Bronchial epithelial cell (primary cell): ENCODE measurements at places on chromosomes 2 and 18. TPM values are rescaled to one million over a fixed set of nuclear protein-coding genes. Genes with fewer than 3 reads are reported as not detected.

MYO3B gene
- total RNA-seq: under 0.01 and 0.77 TPM in 2 replicates

CD8B gene
- total RNA-seq: not detected in 2 replicates

SLC19A3 gene
- not detected in 2 replicates for total RNA-seq

DHX57 gene
- 10.5 and 14.6 TPM in 2 replicates for total RNA-seq

MYO7B gene
- total RNA-seq: not detected in 2 replicates

SLC8A1 gene
- 3.7 and 4.6 TPM in 2 replicates for total RNA-seq

MROH2A gene
- total RNA-seq: not detected in 2 replicates

HOXD13 gene
- total RNA-seq: not detected in 2 replicates

ADGRF3 gene
- not detected in 2 replicates for total RNA-seq

UGT1A6 gene
- total RNA-seq: 12.9 and 43.0 TPM in 2 replicates

TWIST2 gene
- total RNA-seq: 4.6 and 7.4 TPM in 2 replicates

SLC40A1 gene
- total RNA-seq: 1.0 and 1.1 TPM in 2 replicates

SMYD1 gene
- not detected in 2 replicates for total RNA-seq

CPO gene
- 0.13 TPM in 1 of 2 replicates, not detected in the other for total RNA-seq

SFTPB gene
- total RNA-seq: not detected in 2 replicates

LRP1B gene
- total RNA-seq: under 0.01 TPM in 1 of 2 replicates, not detected in the other

TM4SF20 gene
- total RNA-seq: not detected in 2 replicates

DUSP2 gene
- total RNA-seq: 1.8 and 5.3 TPM in 2 replicates

DTYMK gene
- total RNA-seq: 10.6 and 21.1 TPM in 2 replicates

REEP1 gene
- total RNA-seq: under 0.01 TPM in 1 of 2 replicates, not detected in the other

TMEM37 gene
- total RNA-seq: 0.26 TPM in 1 of 2 replicates, not detected in the other

TMEM150A gene
- total RNA-seq: 8.3 and 9.2 TPM in 2 replicates

FOXI3 gene
- total RNA-seq: under 0.01 TPM in 1 of 2 replicates, not detected in the other

MEP1B gene
- not detected in 2 replicates for total RNA-seq

ALLC gene
- total RNA-seq: not detected in 2 replicates

ASB18 gene
- 0.38 TPM in 1 of 2 replicates, not detected in the other for total RNA-seq

TMEM178A gene
- 0.26 and 0.51 TPM in 2 replicates for total RNA-seq

EGR4 gene
- total RNA-seq: not detected in 2 replicates

C2orf78 gene
- not detected in 2 replicates for total RNA-seq

HOXD3 gene
- total RNA-seq: not detected in 2 replicates

CNTNAP5 gene
- not detected in 2 replicates for total RNA-seq

ACTG2 gene
- not detected in 2 replicates for total RNA-seq

ALKAL2 gene
- not detected in 2 replicates for total RNA-seq

FLACC1 gene
- 0.13 and 0.26 TPM in 2 replicates for total RNA-seq

MOB1A gene
- total RNA-seq: 71.1 and 80.1 TPM in 2 replicates

GKN2 gene
- not detected in 2 replicates for total RNA-seq

SIX3 gene
- total RNA-seq: not detected in 2 replicates

CNRIP1 gene
- total RNA-seq: 0.26 TPM in 1 of 2 replicates, not detected in the other

INHBB gene
- total RNA-seq: 0.53 and 2.3 TPM in 2 replicates

TNFAIP6 gene
- 0.13 and 2.6 TPM in 2 replicates for total RNA-seq

APLF gene
- total RNA-seq: 4.2 and 6.1 TPM in 2 replicates

ANKRD29 gene
- 14.0 and 15.0 TPM in 2 replicates for total RNA-seq

CTIF gene
- 15.0 and 16.1 TPM in 2 replicates for total RNA-seq

FAM124B gene
- total RNA-seq: not detected in 2 replicates

CCBE1 gene
- 1.6 and 4.9 TPM in 2 replicates for total RNA-seq

OBSL1 gene
- total RNA-seq: 9.2 and 15.2 TPM in 2 replicates

EPHA4 gene
- 6.1 and 14.7 TPM in 2 replicates for total RNA-seq

PKDCC gene
- 0.38 and 0.79 TPM in 2 replicates for total RNA-seq

HNMT gene
- total RNA-seq: 1.1 and 3.8 TPM in 2 replicates

UGT1A1 gene
- under 0.01 and 1.5 TPM in 2 replicates for total RNA-seq
